ENCODE measurements at places on chromosomes 13 and 19.

DNA sequence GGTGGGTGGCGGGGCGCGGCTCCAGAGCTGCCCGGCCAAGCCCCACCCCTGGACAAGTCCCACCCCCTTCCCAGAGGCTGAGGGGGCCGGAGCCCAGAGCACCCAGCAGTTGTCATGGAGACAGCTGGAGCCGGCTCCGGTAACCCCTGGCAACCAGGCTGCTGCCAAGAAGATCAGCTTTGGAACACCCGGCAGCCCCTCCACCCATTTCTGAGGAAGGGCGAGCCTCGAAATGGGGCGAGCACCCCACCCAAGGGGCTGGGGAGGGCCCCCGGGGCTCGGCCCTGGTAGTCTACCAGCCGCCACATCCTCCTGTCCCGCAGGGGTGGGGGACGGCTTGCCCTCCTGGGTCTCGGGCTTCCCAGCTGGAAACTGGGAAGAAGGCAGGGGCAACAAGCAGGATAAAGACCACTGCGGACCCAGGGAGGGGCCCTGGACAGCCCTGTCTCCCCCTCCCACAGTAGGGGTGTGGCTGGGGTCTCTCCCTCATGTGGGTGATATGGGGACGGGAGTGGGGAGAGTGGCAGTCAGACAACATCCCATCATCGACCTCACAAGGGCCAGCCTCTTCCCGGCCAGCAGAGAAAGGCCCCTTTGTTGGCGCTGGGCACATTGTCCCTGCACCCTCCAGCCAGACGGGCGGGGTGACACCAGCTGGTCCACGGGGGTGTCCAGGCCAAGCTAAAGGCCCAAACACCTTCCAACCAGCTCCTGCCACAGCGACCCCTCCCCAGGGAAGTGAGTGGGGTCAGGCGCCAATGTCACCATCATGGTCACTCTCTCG lies 1.5 kb downstream of the CERS1 start:
- peak; percentile 56 for DNase-seq

DNA sequence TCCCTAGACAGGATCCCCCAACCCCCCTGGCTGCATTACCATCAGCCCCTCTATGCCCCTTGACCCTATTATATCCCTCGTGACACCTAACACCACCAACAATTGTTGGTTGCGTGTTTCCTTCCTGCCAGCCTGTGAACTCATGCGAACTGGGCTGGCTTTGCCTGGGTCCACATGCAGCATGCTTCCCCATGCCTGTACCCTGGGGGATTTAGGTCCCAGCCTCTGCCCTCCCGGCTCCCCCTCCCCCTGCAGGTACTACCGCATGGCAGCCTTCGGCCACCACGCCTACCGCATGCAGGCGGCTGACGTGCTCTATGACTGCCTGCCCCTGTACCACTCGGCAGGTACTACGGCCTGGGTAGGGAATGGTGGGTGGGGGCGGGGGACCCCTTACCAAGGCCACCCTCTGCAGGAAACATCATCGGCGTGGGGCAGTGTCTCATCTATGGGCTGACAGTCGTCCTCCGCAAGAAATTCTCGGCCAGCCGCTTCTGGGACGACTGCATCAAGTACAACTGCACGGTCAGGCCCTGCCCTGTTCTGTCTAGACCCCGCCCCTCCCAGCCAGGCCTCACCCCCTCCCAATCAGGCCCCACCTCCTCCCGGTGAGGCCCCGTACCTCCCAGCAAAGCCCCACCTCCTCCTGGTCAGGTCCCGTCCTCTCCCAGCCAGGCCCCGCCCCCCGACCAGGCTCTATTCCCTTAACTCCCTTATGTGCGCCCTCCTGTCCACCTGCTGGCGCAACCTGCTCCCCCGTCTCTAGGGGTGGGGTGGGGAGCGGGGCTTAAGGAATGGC lies 18.5 kb downstream of the SLC27A1 start:
- peak; percentile 57 for DNase-seq

DNA sequence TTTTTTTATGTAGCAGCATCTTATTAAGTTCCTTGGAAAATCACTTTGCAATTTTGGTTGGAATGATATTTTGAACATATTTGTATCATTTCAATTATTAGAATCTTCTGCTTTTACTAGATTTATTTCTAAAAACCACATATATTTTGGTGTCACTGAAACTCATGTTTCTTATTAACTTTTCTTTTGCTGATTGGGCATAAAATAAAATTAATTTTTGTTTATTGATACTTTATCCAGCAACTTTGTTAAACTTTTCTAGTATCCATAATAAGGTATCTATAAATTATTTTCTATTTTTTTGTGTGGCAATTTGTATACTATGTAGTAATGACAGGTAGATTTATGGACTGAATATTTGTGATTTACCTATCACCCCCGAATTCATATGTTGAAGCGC lies 556.4 kb upstream of the ATXN8OS start:
- no peak for DNase-seq

DNA sequence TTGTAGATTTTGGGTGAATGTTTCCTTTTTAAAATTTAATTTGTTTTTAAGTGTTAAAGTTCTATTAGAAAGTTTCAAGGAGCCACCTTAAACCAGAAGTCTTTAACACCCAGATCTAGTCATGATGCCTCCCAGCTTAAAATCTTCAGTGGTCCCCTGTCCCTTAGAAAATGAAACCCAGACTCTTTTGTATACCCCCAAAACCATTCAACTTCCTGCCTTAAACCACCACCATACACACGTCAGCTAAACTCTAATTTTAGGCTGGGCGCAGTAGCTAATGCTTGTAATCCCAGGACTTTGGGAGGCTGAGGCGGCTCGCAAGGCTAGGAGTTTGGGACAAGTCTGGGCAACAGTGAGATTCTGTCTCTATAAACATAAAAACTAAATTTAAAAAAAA lies 37.9 kb downstream of the N4BP2L1 start:
- no peak for DNase-seq

DNA sequence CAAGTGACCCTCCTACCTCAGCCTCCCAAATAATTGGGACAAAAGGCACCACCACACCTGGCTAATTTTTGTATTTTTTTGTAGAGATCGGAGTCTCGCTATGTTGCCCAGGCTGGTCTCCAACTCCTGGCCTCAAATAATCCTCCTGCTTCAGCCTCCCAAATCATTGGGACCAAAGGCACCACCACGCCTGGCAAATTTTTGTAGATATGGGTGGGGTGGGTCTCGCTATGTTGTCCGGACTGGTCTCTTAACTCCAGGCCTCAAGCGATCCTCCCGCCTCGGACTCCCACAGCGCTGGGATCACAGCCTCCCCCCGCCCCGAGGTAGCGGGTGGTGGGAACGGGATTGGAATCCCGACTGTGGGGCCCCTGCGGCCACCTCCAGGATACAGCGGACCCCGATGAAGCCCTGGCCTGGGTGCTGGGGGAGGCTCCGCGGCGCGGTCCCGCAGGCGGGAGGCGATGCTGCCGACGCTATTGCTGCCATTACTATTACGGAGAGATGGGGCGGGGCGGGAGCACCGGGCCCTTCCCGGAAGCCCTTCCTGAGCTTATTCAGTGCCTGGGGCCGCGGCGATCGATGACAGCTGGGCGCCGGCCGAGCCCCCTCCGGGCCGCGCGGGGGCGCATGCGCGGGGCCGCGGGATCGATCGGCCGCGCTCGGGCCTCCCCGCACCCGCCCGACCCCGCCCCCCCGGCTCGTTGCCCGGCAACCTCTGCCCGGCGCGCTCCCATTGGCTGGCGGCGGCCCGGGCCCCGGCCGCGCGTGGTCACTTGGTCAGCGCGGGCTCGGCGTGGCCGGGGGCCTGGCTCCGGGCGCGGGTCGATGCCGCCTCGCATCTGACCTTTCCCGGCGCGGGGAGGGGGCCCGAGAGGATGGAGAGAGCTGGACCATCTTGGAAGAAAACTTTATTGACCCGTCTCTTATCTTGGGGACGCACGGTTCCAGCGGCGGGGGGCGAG lies 27.9 kb upstream of the ONECUT3 start:
- DNase-seq: peak; percentile 72

- DNase-seq: no peak
Measured at GRCh38 chr13:79128158-79128557, 277.9 kb downstream of the RBM26 start.

- DNase-seq: no peak
Measured at GRCh38 chr13:75691183-75691582, 55.1 kb downstream of the LMO7 start.

- no peak for DNase-seq
Measured at GRCh38 chr13:59210543-59210942, 953.2 kb downstream of the DIAPH3 start.

DNA sequence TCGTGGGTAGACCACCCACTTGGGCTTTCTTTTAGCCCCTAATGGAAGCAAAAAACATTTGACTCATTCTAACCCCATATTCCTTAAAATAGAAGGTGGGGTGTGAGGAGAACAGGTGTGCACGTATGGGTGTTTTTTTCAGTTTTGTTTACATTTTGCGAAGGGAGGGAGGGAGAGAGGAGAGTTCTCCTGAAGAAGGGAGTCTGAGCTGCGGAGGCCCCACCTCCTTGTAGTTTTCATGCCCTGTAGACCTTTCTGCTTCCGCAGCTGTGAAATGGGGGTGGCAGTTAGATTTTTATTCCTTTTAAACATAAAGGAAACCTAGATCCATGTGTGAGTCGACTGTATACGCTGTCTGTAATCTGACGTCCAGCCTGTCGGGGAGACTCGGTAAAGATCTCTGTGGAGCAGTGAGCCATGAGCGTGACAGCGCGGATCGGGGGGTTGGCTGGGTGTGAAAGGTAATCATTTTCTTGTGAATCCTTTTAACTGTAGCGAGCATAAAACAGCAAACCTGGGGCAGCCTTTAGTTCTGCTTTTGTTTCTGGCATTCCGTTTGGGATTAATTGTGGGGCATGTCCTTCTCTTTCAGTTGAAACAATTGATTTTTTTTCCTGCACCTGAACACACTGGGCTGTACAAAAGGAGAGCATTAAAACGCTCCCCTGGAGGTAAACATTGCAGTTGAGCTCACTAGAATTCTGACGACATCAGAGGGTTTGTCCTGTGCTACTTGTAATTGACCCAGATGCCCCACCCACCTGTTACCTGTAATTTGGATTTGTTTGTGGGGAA lies 2.3 kb downstream of the UPF1 start:
- DNase-seq: no peak

Measured in neural crest cell (in vitro differentiated cells).